ENCODE measurements at places on chromosomes 2 and 18.

DNA sequence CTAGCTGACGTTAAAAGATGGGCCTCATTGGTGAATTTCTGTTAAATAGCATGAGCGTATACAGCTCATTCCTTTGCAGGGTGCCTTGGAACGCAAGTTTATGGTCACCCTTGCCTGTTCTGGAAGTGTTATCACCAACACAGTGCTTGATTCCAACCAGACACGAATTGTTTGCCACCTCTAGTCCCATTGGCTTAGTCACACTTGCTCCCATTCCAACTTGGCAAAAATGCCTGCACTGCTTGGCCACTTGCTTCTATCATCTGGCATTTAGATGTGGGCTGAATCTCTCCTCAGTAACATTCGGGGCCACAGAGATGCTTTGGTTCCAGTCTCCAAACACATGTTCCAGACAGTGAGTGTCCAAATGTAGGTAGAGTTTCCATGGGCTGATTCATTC lies 27.5 kb upstream of the ACVR1 start:
- DNase-seq = no peak

DNA sequence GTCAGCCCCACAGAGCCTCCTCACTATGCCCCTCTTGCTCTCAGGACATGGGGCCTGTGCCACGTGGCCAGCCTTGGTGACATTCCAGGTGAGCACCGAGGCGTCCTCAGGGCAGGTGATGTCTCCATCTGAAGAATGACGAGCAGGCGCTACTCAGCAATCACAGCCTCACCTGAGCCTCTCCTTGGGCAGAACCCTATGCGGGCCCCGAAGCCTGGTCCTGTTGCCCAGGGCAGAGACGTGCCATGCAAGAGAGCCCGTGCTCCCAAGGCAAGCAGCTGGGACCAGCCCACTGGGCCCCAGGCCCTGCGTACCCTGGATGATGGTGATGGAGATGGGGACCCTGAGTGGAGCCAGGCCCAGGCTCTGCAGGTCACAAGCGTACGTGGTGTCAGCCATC lies 32.5 kb upstream of the SELENOI start:
- no peak for DNase-seq

DNA sequence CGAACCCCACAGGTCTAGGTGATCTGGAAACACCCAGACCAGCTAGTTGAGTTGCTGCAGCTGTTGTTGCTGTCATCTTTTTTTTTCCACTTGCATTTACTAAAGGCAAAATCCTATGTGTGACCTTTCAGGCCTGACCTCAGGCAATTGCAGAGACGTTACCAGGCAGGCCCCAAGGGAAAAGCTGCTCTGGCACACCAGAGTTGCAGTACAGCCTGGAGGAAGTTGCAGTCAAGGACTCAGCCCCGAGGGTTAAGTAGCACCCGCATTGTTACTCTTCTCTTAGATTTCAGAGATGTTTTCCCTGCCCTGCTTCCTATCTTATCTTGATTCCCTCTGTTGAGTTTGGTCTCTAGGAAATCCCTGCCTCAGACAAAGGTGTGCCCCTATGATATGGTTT lies 45.2 kb upstream of the SMAD2 start:
- no peak for DNase-seq

GRCh38 chr2:46024146-46024779 lies 272.9 kb upstream of the EPAS1 start:
- DNase-seq = no peak

DNA sequence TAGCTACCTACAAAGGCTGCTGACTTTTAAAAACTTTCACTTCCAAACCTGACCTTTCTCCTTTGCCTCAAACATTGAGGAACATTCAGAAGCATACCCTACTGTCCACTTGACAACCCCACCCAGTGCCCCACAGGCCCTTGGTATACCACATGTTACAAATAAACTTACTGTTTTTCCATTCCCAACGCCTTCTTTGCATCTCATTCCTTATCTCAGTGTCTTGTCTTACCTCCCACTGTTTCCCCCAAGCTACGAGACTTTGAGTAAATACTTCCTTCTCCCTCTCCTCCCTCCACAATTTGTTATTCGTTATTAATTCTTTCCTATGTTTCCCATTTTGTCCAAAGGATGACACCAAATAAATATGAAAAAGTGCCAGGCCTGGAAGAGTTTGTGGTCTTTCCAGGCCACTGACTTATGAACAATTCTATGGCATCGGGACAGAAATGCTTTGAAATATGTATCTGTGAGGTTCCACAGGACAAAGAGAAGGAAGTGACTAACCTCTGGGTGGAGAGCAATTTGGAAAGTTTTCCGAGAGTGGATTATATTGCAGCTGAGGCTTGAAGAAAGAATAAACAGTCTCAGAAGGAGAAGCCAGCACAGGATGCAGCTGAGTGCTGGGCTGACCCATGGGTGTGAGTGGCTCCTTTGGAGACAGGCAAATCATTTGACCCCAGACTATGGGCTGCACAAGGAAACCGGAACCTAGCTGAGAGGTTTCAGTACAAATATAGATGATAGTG lies 409.0 kb downstream of the LPIN1 start:
- DNase-seq = no peak

DNA sequence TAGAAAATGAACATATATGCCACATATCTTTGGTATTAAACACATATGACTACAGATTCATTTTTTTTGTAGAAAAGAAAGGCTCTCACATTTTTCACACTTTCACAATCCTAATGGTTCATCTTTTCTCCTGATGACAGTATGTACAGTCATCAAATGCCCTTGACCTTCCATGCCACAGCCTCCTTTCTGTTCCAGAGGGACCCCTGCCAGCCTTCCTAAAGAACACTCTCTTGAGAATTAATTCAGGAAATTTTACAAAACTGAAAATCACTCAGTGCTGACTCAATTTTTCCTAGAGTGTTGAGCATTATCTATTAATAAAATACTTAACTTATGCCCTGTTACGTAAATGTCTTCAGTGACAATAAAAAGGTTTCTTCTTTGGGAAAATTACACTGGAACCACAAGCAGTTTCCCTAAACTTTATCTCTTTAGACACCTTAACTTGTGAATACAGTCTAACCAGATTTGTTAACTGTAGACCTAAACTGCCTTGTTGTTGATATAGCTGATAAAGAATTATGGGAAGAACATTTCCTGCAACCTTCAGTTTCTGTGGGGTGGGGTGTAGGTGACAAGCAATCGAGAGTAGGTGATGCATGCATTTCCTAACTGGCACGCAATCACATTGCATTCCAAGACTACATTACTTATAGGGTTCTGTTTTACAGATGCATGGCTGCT lies 15.3 kb upstream of the ACOXL start:
- DNase-seq = no peak
